ENCODE measurements at places on chromosomes 13 and 19.

GRCh38 chr13:22846551-22846950, 334.2 kb upstream of the SGCG start:
- no peak for DNase-seq

- no peak for DNase-seq
These were observed 3.0 kb downstream of the POU4F1 start for GRCh38 chr13:78600280-78600883.

- no peak for DNase-seq
These were observed 62.3 kb downstream of the CCDC70 start for GRCh38 chr13:51923983-51924539.

DNA sequence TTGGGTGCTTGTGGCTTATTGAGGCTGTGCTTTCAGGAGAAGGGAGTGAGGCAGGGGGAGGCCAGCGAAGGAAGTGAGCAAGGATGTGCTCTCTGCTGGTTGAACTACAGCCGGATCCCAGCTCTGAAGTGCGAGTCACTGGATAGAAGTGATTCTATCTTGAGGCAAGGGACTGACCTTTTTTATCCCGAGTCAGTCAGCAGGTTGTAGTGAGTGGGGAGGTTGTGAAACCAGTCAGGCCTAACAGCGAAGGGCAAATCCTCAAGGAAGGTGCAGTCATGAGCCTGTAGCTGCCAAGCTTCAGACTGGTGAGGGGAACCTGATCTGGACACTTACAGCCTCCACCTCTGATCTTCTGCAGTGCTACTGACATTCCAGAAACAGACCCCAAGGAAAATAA, 18.6 kb downstream of the SCEL start:
- no peak for DNase-seq

DNA sequence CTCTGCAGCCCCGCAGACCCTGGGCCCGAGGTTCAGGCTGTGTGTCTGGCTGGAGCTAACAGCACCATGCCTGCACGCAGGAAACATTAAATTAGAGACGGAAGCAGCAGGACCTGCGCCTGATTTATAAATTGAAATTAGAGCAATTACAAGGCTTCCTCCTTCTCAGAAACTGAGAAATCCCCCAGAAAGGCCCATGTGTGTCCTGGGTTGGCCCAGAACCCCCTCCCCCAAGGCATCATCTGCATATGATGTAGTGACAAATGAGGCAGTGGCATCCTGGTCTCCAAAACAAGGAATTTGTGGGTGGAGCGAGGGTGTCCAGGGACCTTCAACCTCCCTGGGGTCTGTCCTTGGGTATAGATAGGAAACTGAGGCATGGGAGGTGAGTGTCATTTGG, 27.2 kb upstream of the SEMA6B start:
- DNase-seq = no peak

GRCh38 chr13:48567515-48568369, 34.9 kb upstream of the RCBTB2 start:
- DNase-seq = no peak

DNA sequence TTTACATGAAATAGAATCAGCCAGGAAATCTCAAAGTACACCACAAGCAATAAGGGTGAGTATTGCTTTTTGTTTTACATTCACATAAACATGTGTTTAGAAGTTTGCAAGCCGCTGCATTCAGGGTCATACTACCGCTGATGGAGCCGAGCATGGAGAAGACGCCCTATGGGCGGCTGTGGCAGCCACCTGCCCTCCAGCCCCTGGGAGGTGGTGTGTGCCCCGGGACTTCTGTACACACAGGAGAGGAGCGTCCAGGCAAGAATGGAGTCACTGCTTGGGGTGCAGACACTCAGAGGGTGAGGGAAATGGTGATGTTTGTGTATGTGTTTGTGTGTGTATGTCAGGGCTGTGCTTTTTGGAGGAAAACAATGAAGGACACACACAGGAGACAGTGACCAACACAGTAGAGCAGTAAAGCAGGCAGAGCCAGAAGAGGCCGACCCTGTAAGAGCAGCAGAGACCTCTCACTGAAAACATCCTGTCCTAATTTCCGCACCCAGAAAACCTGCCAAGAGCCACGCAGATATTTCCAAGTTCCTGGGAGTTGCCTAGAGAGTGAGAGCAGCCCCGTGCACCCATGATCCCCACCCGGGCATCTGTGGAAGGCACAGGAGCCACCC, 108.1 kb upstream of the GJB6 start:
- DNase-seq = no peak

DNA sequence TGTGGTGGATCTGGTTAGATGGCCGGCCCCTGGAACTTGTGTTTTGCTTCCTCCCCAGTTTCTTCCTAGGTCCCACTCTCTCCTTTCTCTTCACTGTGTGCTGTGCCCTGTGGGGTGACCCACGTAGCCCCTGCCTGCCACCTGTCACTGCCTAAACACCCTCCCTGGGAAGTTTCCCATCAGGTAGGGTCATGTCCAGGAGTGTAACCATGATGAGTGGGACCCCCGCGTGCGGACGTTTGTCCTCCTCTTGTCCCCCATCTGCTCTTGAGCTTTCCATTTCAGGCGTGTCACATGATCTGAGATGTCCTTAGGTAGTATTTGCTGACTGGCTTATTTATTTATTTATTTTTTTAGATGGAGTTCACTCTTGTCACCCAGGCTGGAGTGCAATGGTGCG, 61.3 kb downstream of the ARHGEF7 start:
- DNase-seq = no peak

- no peak for DNase-seq
These were observed 21.1 kb downstream of the CLEC17A start for GRCh38 chr19:14603990-14604387.

DNA sequence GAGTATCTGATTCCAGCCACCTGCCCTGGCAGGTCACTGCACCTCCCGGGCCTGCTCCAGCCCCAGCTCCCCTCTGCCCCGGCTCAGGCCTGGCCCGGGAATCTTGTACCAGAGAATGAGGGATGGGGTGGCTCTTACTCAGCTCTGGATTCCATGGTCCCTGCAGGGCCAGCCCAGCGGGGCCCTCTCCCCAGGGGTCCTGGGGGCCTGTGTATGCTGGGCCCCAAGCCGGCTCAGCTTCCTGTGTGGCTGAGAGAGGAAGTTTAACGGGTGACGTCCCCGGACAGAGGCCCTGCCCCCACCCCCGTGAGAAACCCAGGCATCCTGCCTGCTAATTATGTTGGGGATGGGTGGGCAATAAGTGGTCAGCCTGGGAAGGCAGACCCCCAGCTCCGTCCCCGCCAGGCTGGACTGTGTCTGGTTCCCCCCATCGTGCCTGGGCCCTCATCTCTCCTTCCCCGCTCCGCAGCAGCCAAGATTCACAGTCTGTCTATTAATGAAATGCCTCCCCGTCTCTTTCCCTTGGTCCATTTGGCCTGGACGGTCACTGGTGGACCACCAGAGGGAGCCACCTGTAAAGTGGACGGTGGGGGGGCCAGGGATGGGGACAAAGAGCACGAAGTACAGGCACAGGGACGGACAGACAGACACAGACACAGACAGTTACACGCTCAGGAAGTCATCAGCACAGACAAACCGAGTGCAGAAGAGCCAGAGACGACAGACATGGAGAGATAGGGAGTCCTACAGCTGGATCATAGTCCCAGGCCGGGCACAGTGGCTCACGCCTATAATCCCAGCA, at the start of gene DENND1C:
DENND1C (minus strand) TSS at position 247 of the 802 bp plus-strand sequence; CDS start at position 155, 92 bp downstream.
- DNase-seq = peak; percentile 56

GRCh38 chr19:15871570-15871969, 26.3 kb downstream of the CYP4F2 start:
- DNase-seq = peak; percentile 8

All from stimulated activated CD4-positive, alpha-beta T cell treated with anti-CD3 and anti-CD28 coated beads, Interleukin-15, amount 100 ng/mL, for 48 hours (primary cell).